ENCODE measurements at places on chromosomes 4 and X. TPM values are rescaled to one million over a fixed set of nuclear protein-coding genes. Genes with fewer than 3 reads are reported as not detected.

Gene GATB
- 17.3 TPM for total RNA-seq

Gene RAB40AL
- 0.63 TPM for total RNA-seq

DNA sequence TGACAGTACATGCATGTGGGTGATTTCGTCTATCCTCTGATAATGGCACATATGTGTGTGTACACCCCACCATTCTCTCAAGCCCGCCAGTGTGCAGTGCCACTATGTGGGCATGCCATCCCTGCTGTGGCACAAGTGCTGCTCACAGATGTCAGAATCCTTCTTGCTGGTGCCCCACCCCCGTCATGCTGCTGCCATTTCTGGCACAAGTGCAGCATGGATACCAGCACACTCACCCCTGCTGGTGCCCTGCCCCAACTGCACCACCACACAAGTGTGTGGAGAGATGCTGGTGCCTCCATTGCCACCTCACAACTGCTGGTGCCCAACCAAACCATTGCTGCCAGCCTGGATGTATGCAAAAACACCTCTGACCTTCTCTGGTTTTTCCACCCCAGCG lies 1133.8 kb downstream of the TECRL start:
- DNase-seq: no peak
- no peak overlapping the region for H3K27ac ChIP-seq
- H3K4me1 ChIP-seq: no peaks in the 10 kb centered on the region
- H3K27me3 ChIP-seq: no peaks in the 10 kb centered on the region
- no peaks in the 10 kb centered on the region for H3K36me3 ChIP-seq

DNA sequence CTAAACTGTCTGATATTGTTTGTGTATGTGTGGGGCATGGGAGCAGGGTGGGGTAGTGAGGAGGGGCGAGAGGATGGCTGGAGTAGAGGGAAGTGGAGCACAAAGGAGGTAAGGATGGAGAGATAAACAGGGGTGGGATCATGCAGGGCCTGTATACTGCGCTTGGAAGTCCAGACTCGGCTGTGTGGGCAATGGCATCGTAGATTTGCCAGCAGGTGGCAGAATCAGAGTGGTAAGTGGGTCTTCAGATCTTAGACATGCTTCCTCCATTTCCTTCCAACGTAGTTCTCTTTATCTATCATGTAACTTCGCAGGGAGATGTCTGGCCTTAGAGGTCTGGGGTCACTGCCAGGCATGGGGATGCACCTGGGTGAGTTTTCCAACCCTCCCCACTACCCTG lies 155.5 kb downstream of the PDGFRA start:
- DNase-seq: no peak
- peaks cover 7% of the 10 kb centered on the region for H3K4me1 ChIP-seq
- no peaks in the 10 kb centered on the region for H3K36me3 ChIP-seq
- H3K27ac ChIP-seq: peak overlapping the region; percentile 42

Gene ASMT
- total RNA-seq: not detected

GRCh38 chr4:186563761-186564160 lies 8.4 kb upstream of the MTNR1A start:
- H3K4me1 ChIP-seq: no peaks in the 10 kb centered on the region
- H3K27ac ChIP-seq: no peak overlapping the region
- H3K27me3 ChIP-seq: peaks cover 7% of the 10 kb centered on the region
- DNase-seq: peak; percentile 8
- no peak overlapping the region for H3K4me3 ChIP-seq

Gene PRRG3
- total RNA-seq: 0.43 TPM

Gene ZFX
- 79.7 TPM for total RNA-seq

Gene FGFBP2
- not detected for total RNA-seq

Gene HSFX1
- total RNA-seq: 1.00 TPM

DNA sequence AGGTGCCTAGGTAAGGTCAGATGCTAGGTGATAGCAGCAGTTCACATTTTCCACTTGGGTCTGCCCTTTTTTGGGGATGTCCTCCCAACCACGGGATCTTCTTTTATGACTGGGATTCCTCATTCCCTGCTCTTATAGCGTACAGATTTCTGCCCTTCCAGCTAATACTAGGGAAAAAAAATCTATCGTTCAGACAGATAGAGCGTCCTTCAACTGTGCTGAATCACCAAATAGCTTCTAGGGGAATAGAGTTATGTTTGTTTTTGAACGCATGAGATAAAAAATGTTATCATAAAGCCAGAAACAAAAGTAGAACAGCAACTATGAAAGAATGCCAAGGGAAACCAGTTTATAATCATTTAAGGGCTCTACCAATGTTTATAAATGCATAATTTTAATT lies 13.0 kb downstream of the RAP2C start:
- H3K4me1 ChIP-seq: peaks cover 30% of the 10 kb centered on the region
- no peak for DNase-seq
- no peaks in the 10 kb centered on the region for H3K27me3 ChIP-seq
- no peak overlapping the region for H3K4me3 ChIP-seq
- no peak overlapping the region for H3K27ac ChIP-seq

Gene MAGEA2
- total RNA-seq: 0.69 TPM

Gene LRP2BP
- total RNA-seq: 1.0 TPM

Gene TAB3
- total RNA-seq: 48.9 TPM

DNA sequence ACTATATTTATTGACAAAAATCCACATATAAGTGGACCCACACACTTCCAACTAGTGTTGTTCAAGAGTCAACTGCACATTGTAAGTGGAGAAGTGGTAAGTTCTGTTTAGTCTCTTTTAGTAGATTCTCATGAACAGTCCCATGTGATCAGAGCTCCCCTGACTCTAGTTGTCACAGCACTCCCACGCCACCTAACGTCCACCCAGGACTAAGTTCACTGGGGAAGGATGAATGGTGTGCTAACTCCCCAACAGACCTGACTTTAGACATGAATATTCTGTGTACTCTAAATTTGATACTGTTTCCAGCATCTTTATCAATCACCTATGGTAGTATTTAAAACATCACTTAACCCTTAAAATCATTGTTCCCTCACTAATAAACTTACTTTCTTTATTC lies 59.8 kb downstream of the PACRGL start:
- H3K4me1 ChIP-seq: no peaks in the 10 kb centered on the region
- H3K4me3 ChIP-seq: no peak overlapping the region

DNA sequence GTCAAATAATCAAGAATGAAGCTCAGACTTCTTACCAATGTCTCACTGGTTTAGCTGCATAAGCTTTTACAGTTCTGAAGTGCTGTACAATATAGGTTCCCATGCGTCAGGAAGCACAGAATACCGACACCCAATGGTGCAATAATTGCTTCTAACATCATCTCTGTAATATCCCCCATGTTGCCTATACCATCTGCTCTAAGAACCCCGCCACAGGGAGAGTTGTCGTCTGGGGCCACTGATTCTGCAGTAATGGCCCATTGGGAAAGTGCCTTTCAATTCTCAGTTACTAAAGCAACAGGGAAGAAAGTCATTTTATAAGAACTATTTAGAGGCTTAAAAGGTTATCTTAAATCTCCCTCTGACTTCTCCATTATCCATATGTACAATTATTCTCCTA lies 94.9 kb downstream of the GLRA3 start:
- H3K36me3 ChIP-seq: no peaks in the 10 kb centered on the region
- H3K27ac ChIP-seq: no peak overlapping the region
- DNase-seq: no peak
- H3K4me3 ChIP-seq: no peak overlapping the region
- no peaks in the 10 kb centered on the region for H3K27me3 ChIP-seq

Gene SPATA18
- 17.0 TPM for total RNA-seq

GRCh38 chrX:3257471-3257870 lies 89.0 kb downstream of the MXRA5 start:
- peaks cover 4% of the 10 kb centered on the region for H3K4me1 ChIP-seq
- H3K27me3 ChIP-seq: no peaks in the 10 kb centered on the region
- no peak for DNase-seq
- no peak overlapping the region for H3K27ac ChIP-seq
- H3K4me3 ChIP-seq: no peak overlapping the region
- no peaks in the 10 kb centered on the region for H3K36me3 ChIP-seq

Gene BRS3
- 0.10 TPM for total RNA-seq

GRCh38 chrX:39459952-39460351 lies 637.8 kb downstream of the BCOR start:
- peaks cover 5% of the 10 kb centered on the region for H3K27me3 ChIP-seq
- H3K36me3 ChIP-seq: no peaks in the 10 kb centered on the region
- no peak overlapping the region for H3K4me3 ChIP-seq

Measured in type B pancreatic cell (in vitro differentiated cells).